Fibroblast of the aortic adventitia (primary cell): ENCODE measurements at places on chromosomes 4 and X. TPM values are rescaled to one million over a fixed set of nuclear protein-coding genes. Genes with fewer than 3 reads are reported as not detected.

DNA sequence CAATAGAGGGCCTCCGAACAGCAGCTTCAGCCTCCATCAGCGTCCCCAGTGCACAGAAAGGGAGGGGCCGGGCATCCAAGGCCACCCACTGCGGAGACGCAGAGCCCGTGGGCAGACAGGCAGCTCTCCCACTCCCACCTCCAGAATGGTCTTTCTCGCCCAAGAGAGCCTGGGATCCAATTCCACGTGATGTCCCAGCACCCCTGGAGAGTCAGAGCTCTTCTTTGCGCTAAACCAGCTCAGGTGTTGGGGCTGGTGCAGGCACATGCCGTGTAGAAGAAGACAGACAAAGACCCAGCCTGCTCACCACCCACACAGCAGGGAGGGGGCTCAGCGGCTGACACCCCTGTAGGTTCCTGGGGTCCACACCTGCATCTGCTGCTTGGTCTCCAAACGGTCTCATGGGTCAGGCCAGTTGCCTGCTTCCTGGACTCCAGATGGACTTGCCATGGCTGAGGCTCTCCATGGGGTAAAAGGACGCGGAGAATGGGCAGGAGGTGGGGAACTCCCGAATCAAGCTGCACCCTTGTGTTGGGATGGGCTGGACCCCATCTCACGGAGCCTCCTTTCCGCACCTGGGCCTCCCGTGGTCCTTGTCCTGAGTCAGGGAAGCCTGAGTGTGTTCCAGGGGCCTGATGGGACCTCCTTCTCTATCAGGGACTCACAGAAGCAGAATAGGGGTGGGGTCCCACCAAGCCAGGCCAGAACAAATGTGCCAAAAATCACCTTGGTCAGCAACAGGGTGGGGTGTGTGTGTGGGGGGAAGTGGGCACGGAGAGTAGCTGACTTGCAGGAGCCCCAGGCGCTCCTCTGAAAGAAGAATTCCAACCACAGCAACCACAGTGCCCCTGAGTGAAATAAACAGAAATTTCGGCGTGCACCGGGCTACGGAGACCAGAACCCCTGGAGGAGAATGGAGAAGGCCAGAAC is 11.6 kb upstream of the ASMTL start:
- DNase-seq, result no peak

The IQCM gene
- total RNA-seq, result 0.16 and 0.27 TPM in 2 replicates

GRCh38 chrX:45868425-45868824 is 667.7 kb upstream of the DIPK2B start:
- DNase-seq, result no peak

DNA sequence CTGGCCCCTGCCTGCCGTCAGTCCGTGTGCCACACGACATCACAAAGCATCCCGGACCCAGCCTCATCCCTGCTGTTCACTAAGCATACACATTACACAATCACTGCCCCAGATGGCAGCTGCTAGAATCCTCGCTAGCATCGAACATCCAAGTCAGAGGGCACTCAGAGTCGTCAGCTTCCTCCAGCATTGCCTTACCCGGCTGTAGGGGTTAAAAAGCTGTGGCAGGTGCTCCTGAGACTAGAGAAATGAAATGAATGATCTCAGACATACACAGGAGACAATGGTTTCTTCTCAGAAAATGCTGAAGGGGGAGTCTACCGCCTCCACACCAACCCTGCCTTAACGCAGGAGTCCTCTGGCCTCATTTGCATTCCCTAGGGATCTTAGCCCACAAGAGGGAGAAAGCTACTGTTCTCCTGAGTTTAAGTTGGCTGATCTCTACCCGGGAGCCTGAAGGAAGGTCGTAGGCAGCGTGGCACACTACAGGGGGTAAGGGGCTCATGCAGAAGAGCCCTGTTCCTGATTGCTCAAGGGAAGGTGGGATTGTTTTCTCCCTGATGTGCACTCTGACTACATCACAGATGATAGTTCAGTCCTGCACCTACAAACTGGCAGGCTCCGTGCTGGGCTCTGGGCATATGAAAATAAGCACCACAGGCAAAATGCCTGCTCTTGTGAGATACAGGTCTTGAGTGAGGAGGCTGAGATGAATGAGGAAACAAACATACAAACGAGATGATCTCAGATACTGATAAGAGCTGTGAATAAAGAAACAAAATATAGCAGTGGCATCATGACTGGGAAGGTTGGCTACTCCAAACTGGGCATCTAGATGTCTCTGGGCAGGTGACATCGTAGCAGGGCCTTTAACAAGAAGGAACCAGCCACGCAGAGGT is 2.6 kb upstream of the KIAA0232 start:
- no peak for DNase-seq

DNA sequence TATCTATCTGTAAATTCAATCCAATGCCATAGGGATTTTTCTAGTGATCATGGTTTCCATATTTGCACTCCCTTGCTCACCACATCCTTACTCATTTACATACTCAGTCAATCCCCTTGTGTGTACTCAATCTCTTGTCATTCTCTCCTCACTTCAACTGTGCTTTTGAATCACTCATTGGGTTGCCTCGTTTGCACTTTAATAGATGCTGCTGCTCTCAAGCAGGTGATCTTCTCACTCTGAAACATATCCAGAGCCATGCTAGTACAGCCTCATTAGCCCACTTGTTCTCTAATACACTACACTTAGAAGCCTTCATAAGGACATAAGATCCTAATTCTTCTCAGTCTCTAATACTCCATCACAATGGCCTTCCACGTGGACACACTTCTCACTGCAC is 507.9 kb downstream of the TECRL start:
- DNase-seq, result no peak

- no peak for DNase-seq
These were observed 157.0 kb downstream of the TSPAN5 start for GRCh38 chr4:98501383-98501782.

DNA sequence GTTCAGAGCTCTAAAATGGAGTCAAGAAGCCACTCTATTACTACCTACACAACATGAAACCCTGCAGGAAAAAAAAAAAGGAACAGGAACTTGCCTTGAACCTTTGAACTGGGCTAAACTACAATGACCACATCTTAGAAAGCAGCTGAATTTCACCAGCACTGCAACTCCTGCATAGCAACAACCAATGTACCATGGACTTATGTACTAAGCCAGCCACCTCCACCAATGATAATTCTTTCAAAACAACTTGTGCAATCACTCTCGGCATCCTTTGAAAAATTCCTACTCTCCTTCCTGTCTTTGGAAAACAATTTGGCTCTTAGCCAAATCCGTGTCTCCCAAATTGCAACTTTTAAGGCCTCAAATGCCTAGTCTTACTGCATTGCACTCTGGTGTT is 26.8 kb upstream of the FMR1 start:
- DNase-seq, result no peak

- DNase-seq, result no peak
These were observed 6.0 kb downstream of the AP1S2 start for GRCh38 chrX:15848576-15848975.

GRCh38 chr4:46934726-46935125 is 25.7 kb upstream of the COX7B2 start:
- no peak for DNase-seq

GRCh38 chr4:104719539-104720230 is 225.0 kb upstream of the CXXC4 start:
- DNase-seq, result no peak

The RNF128 gene
- total RNA-seq, result 0.82 and 12.6 TPM in 2 replicates

- DNase-seq, result no peak
These were observed 18.2 kb downstream of the MRPL1 start for GRCh38 chr4:77880784-77881183.

DNA sequence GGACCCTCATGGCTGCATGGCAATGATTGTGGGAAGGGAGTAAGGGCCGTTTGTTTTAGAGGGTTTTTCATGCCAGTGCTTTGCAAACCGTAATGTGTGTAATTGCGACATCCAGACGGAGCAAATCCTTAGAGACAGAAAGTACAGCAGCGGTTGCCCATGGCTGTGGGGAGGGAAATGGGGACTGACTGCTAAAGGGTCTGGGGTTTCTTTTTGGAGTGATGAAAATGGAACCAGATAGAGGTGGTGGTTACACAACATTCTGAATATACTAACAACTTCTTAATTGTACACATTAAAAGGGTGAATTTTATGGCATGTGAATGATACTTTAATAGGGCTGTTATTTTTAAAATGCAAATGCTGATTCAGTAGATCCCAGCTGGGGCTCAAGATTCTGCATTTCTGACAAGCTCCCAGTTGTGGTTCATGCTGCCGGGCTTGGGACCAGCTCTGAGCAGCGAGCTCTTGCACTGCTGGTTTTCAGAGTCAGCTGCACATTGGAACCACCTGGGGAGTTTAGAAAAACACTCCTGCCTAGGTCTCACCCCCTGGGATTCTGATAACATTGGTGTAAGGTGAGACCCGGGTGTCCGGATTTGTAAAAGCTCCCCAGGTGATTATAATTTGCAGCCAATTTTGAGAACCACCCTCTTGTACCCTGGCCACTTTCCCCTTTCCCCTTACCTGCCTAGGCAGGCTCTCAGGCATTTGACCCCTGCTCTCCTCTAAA is 47.7 kb downstream of the PRPS1 start:
- DNase-seq, result peak; percentile 57

DNA sequence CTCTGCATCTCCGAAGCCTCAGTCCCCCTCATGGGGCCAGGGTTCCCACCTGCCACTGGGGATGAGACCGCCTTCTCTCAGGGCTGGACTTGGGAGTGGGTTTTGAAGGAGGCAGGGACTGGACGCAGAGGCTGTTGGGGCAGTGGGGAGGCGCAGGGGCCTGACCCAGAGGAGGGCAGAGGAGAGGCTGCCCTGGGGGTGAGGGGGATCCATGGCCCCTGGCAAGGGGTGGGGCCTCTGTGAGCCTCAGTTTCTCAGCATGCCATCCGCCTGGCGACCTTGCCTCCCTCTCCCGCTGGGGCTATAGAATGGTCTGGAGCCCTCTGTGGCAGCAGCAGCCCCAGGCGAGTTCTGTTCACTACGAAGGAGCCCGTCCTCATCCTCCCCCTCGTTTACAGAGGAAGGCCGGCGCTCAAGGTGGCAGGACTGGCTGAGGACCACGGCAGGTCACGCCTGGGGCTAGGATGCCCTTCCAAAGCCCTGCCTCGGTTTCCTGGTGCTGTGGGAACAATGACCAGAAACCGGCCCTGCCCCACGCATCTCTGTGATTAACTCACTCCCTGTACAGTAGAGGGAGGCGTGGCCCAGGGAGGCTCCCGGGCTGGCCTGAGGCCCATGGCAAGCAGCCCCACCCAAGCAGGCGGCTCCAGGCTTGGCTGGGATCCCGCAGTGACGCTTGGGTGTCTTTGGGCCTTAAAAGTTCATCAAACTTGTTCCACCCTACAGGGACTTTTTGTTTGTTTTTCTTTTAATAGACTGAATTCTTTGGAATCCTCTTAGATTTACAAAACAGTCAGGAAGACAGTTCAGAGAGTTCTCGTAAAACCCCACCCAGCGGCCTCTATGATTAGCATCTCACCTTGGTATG is 16.0 kb upstream of the SH3TC1 start:
- peak; percentile 87 for DNase-seq

The MXD4 gene
- 43.5 and 73.5 TPM in 2 replicates for total RNA-seq

- DNase-seq, result no peak
These were observed 27.2 kb upstream of the JAKMIP1 start for GRCh38 chr4:6227412-6228157.

- DNase-seq, result no peak
These were observed 17.6 kb upstream of the CCNI start for GRCh38 chr4:77093401-77093800.

DNA sequence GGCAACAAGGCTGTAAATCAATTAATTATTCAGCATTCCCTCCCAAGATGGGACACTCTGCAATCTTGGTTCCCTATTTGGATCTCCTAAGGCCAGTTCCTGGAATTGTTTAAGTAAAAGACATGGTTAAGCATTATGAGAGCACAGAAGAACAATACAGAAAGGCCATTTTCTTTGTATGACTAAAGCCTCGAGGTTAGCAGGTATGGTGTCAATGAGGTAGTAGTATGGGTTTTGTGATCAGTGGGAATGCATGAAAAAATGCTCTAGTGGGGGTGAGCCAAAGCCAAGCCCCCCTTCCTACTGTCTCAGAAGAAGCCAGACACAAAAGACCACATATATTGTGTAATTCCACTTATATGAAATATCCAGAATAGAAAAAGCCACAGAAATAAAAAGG is 61.7 kb upstream of the S100G start:
- no peak for DNase-seq

- DNase-seq, result no peak
These were observed 7.4 kb downstream of the NPNT start for GRCh38 chr4:105902550-105903262.

- DNase-seq, result peak; percentile 65
These were observed 828.9 kb downstream of the GLUD2 start for GRCh38 chrX:121876305-121876704.

GRCh38 chr4:15855804-15856475 is 77.8 kb downstream of the CD38 start:
- DNase-seq, result no peak

The NEIL3 gene
- total RNA-seq, result 3.7 and 20.8 TPM in 2 replicates

DNA sequence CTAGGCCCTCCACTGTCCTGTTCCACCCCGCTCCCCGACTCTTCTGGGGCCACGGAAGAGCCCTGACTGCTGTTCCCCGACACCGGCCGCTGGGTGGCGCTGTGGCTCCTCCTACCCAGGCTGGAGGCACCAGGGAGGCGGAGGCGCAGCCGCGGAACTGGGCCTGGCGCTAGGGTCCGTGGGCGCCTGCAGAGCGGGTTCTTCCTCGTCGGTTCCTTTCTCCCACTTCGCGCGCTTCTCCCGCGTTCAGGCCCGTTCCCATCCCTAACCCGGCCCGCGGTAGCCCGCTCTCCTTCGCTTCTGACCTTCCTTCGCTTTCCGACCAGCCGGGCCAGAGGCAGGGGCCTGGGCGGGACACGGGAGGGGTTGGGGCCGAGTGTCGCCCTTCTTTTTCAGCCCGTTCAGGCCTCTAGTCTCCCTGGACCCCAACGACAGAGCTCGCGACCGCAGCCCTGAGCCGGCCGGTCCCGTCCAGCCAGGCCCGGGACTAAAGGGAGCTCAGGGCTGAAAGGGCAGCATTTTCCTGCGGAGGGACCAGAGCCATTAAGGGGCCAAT is 34.3 kb downstream of the NALF2 start:
- DNase-seq, result peak; percentile 49

- no peak for DNase-seq
These were observed 473.4 kb downstream of the PCDH7 start for GRCh38 chr4:31193521-31193920.

- peak; percentile 30 for DNase-seq
These were observed 383.4 kb upstream of the FGF13 start for GRCh38 chrX:139094671-139095592.

- no peak for DNase-seq
These were observed 820.3 kb upstream of the PCDH10 start for GRCh38 chr4:132328761-132329160.

The DCX gene
- total RNA-seq, result not detected in 2 replicates

DNA sequence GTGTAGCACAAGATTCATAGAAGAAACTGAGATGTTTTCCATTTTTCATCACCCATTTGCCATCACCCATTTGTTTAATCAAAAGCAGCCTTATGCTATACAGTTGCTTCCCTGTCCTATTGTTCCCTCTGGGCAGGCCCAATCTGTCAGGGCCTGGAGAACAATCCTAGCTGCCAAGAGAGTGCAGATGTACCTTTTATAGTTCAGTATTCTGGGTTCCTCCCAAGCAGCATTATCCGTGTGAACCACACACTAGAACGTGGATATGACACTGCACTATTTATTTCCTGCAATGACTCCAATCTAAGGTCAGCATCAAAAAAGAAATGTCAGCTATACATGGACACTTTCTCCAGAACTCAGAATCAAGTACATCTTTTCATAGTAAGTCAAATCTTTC is 269.0 kb downstream of the ADGRA3 start:
- peak; percentile 11 for DNase-seq

GRCh38 chr4:34046580-34046979 is 2197.7 kb downstream of the ARAP2 start:
- DNase-seq, result peak; percentile 61
